ENCODE measurements at places on chromosomes 5 and 9.

GRCh38 chr9:131080589-131080988 is 15.7 kb upstream of the AIF1L start:
- no peak for DNase-seq

DNA sequence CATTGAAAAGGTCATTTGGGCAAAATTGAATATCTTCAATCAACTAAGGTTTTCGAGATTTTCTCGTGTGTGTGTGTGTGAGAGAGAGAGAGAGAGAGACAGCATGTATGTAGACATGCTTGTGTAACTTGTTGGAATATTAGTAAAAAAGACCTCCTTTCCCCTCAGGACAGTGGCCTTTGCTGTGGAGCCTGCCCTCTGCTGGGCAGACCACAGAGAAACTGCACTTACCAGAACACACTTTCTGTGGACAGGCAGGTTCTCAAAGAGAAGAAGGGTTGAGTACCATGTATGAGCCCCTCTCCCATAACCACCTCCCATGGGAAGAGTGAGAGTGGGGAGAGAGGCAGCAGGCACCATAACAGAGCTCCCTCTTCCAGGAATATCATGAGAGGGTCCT is 45.6 kb downstream of the CFAP90 start:
- no peak for DNase-seq

GRCh38 chr9:117535434-117535833 is 120.6 kb upstream of the ASTN2 start:
- no peak for DNase-seq

DNA sequence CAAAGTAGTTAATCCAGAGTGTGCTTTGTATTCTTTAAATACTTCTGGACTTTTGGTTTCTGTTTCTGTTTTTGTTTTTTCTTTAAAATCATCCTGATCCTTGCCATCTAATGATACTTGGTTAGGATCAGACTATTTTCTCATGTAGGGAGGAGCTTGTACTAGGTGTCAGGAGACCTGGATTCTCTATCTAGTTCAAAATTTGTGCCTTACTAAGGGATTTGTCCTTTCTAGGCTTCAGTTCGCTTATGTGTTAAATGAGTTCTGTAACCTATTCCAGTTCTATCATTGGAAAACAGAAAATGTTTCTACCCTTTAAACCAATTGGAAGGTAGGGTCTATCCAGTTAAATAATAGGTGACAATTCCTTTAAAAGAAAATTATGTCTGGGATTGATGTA is 3.3 kb upstream of the MEF2C start:
- DNase-seq: no peak

GRCh38 chr5:160835376-160835775 is 16.6 kb downstream of the ATP10B start:
- DNase-seq: no peak

GRCh38 chr9:111952559-111952958 is 55.9 kb downstream of the UGCG start:
- DNase-seq: no peak

- DNase-seq: no peak
Observed at GRCh38 chr9:134051319-134051718, 16.5 kb downstream of the BRD3 start.

DNA sequence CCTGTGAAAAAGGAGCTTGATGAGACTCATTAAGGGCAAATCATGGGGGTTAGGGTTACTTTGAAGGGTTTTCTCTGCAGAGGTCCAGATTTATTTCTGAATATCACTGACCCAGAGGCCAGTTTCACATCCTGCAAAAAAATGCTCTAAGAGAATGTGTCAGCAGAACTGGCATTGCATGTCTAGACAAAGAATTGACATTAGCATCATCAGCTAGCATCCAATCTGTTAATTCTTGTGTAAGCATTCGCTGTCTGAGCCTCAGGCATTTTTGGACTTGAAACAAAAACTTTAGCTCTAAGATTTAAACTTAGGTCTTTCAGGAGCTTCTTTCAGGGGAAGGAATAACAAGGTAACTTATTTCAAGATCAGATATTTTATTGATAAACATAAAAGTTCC is 187.9 kb upstream of the ELL2 start:
- DNase-seq: no peak

DNA sequence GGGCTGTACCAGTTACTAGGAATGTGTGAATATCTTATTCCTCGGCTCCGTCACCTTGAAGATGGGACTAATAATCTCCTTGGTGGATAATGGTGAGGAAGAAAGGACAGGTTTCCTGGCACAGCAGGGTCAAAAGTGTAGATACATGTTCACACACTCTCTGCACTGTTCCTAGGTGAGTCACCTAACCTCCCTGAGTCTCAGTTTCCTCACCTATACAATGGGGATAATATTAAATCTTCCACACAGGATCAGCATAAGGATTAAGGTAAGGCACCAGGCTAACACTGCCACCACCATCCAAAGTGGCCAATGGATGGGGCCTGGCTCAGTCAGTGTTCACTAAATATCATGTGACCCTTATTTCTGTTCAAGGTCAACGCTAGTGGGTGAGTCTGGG is 66.9 kb downstream of the PSMB7 start:
- DNase-seq: no peak

DNA sequence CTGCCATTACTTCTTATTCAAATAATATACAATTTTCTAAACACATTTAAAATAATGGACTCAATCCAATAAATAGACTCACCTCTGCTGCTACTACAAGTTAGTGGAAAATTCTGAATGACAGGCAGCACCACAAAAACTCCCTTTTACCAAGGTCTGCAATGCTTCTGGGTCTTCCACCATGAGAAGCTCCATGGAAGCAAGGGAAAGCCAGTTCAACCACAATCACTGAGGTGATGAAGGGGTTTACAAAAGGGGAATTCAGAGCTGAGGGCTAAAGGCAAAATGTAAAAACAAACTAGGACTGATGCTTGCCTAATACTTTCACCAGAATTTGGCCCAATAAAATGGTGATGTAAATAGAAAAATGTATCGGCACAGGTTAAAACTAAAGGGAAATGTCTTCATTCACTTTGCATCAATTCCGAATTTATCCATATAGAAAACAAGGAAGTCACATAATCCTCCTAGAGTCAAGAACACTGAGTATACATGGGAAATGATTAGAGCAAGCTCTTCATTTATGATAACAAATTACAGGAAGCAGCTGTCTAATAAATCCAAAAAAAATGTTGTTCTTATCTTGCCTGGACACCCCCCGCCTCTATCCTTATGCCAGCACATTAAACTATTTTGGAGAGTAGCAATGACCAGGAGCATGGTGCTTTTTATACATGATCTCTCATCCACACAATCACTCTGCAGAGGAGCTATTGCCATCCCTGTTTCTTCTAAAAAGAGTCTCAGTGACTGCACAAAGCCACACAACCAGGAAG is 66.3 kb upstream of the NFIB start:
- no peak for DNase-seq

- no peak for DNase-seq
Observed at GRCh38 chr9:37923118-37923795, 19.3 kb upstream of the SLC25A51 start.

DNA sequence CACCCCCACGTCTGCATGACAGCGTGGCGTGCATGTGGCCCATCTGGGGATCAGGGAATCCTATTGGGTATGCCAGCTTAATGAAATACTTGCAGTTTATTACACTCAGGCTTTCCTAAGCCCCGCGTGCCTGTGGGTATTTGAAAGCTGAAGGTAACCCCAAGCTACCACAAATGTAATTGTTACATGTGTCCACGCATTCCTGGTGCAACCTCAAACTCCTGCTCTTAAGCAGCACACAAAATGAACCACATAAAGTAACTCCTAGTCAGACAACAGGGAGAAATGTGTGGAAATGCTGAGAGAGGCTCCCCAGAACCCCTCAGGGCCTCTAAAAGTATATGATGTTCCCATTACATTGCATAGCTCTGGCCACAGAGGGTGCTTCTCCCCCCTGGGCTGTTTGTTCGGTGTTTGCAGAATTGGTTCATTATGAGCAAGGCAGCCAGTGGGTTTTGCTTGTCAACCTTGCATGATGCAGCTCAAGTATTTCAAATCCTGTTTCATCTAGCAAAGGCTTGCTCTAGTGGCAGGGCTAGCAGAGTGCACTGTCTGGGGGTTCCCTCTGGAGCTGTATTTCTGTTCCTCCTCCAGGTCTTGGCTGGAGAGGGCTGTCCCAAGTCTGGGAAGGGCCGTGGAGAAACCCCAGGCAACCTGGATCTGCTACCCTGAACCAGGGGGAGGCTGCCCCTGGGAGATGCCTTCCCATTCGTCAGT is 1.8 kb upstream of the DCANP1 start:
- no peak for DNase-seq

DNA sequence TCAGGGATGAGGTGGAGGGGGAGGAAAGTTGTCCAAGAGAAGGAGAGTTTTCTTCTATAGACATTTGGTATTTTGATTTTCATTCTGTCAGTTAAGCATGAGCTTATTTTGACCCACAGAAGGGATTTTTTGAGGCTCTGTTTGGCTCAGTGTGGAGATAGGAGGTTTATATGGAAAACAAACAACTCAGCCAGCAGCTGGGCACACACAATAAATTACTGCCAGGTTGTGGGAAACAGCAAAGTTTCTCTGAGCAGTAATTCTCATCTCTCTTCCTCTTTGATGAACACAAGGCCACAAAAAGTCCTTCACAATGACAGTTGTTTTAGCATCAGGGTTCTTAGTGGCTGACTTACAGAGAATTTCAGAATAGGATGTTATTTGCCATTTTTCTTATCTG is 486.1 kb downstream of the KDM4C start:
- DNase-seq: no peak

- no peak for DNase-seq
Observed at GRCh38 chr5:122101636-122102285, 23.7 kb upstream of the LOX start.

DNA sequence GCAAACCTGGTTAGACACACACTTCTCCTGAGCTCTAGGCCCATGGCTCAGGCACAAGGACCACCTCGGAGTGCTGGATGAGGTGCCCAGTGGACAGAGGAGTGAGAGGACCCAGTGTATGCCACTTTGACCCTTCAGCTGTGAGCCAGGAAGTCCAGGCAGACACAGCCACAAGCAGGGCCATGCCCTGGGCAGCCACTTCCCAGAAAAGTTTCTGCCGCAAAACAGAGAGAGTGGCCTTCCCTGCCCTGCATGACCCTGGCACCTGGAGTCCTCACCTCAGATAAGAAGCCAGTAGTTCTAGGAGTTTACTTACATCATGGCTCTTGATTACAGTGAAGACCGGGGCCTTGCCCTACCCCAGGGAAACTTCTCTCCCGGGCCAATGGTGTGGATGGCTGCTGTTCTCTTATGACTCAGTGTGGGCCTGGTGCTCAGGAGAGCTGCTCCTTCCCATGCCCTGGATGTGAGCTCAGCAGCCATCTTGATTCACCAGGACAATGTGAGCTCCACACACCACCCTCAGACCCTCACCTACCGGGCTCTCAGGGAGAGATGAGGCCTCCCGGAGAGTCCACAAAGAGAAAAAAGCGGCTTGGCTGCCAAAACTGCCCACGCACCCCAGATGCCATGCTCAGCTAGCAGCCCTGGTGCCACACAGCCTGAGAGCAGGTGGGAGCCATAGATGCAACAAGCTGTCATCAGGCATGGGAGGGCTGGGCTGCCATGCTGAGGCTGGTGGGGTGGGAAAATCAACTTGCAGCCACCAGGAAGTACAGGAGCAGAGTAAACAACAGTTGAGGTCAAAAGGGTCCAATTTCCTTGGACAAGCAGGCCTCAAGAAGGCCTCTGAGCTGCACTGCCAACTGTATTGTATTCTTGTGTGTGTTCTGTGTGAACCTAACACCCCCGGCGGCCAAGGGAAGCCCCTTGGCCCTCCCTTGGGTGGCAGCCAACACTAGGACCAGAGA is 11.7 kb upstream of the IRF1 start:
- DNase-seq: no peak

DNA sequence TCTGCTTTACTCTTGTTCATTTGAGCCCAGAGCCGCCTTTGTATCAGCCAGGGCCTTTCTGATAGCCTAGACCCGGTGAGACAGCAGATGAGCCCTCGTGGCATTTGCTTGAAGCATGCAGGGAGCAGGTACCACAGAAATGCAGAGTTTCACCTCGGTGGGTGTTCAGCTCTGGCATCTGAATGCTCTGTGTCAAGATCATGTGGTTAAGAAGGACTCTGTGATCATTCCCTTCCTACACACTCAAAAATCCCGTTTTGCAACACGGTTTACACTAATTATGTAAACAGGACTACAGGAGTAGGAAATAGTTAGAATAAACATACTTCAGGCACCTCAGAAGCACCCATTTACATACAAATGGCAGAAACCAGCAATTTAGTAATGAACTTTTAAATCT is 67.2 kb downstream of the MVB12B start:
- no peak for DNase-seq

GRCh38 chr5:23027331-23027730 is 174.2 kb upstream of the CDH12 start:
- DNase-seq: no peak

GRCh38 chr5:8843771-8844170 is 702.1 kb downstream of the SEMA5A start:
- DNase-seq: no peak

DNA sequence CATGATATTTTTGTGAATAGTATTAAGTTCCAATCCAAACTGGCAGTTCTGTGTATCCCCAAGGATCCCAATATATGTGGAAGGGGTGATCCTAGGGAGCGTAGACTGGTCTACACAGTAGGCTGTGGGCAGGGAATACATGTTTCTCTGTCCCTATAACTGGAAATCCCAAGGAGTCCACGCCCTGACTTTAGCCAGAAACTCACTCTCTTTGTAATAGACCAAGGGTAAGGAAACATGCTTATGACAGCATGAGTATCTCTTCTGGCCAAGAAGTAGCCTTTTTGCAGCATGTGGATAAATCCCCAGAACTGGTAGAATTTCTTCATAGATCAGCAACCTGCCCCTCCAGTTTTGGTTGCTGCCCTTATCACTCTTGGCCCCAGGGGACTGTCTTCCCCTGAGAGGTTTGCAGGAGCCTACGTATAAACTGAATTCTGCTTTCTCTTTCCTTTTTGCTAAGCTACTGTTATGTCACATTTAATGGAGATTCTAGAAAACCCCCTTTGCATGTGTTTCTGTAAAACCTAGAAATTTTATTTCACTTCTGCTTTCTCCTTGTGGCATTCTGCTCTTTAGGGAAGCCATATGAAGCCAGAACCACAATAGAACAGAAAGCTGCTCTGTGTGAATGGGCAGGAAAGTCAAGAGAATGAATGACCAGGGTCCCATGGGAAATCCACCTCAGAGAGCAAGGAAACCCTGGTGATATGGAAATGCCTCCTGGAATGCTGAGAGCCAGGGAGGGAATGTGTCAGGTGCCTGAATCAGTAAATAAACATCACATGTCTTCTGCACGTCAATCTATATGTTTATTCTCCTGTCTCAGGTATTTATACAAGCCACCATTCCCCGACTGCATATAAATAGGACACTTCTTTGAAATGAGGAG is 3.5 kb downstream of the IFNA2 start:
- no peak for DNase-seq

DNA sequence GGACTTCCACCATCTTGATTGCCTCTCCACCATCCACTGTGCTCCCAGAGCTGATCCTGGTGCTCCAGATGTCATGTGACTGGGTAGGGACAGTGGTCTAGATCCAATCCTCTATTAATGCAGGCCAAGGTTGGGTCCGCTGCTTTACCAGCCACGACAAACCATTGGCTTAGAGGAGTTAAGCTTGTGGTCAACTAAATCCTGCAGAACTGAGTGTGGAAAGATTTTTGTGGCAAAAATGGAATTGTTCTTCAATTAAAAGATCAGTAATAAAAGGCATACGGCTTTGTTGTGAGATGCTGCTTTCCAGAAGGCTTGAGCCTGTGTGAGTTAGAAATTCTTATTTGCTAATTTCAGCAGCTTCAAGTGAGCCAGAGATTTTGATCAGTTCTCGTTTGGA is 30.7 kb downstream of the SLC1A3 start:
- no peak for DNase-seq

GRCh38 chr5:164191240-164191639 is 685.8 kb downstream of the MAT2B start:
- no peak for DNase-seq

- no peak for DNase-seq
Observed at GRCh38 chr9:137141050-137141810, 2.3 kb downstream of the GRIN1 start.
